Stimulated activated CD4-positive, alpha-beta T cell treated with anti-CD3 and anti-CD28 coated beads, Interleukin-1b, Interleukin-23, amount 100 ng/mL, for 4 hours (primary cell): ENCODE measurements at places on chromosomes 1 and 21.

GRCh38 chr1:230814949-230815692 lies 53.2 kb downstream of the C1orf198 start:
- no peak for DNase-seq

DNA sequence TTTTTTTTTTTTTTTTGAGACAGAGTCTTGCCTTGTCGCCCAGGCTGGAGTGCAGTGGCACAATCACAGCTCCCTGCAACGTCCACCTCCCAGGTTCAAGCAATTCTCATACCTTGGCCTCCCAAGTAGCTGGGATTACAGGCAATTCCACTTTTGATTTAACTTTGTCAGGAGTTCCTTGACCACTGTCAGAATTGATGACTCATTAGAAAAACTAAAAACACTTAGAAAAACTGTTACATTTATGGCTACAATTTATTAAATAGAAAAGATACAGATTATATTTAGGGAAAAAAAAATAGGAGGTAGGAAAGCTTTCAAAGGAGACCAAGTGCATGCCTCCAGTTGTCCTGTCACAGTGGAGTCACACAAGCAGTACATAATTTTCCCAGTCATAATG lies 20.0 kb downstream of the ZNF678 start:
- DNase-seq, result no peak

DNA sequence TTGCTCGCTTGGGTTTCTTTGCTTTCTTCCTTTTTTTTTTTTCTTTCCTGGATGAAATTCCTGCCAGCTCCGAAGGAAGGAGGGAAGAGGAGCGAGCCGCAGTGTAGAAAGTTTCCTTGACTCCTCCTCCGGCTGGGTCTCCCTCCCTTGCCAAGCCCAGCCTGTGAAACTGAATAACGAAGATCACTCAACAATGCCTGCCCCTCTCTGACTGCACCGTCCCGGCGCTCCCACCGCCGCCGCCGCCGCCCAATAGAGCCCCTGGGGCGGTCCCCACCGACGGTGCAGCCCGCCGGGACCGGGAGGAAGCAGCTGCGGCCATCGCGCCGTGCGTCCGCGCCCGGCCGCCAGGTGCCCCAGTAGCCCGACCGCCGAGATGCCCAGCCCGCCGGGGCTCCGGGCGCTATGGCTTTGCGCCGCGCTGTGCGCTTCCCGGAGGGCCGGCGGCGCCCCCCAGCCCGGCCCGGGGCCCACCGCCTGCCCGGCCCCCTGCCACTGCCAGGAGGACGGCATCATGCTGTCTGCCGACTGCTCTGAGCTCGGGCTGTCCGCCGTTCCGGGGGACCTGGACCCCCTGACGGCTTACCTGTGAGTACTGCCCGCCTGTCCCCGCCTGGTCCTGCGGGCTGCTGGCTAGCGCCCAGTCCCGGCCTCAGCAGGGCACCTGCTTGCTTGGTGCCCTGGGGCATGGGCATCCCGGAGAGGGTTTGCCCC lies at the start of gene LGR6:
Gene LGR6 (plus strand): TSS at position 186 of the 714 bp plus-strand sequence. CDS start 191 bp downstream, at position 377.
- DNase-seq, result no peak

- peak; percentile 14 for DNase-seq
Measured at GRCh38 chr1:180155182-180155682, 563 bp downstream of the QSOX1 start.

DNA sequence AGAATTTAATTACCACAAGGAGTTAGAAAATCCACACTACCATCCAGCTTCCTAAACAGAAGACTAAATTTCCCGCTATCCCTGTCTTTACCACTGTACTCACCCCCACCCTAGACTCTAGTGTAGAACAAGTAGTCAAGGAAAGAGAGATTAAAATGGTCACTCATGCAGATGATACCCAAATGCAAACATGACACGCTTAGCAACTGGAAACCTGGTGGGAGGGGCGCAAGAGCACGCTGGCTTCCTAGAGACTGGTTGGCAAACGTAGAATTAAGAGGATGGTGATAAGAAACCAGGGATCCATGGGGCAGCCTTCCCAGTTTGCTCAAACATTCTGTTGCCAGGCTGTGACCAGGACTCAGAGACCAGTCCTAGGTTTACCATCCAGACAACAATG lies 9.9 kb upstream of the LDLRAD1 start:
- no peak for DNase-seq

DNA sequence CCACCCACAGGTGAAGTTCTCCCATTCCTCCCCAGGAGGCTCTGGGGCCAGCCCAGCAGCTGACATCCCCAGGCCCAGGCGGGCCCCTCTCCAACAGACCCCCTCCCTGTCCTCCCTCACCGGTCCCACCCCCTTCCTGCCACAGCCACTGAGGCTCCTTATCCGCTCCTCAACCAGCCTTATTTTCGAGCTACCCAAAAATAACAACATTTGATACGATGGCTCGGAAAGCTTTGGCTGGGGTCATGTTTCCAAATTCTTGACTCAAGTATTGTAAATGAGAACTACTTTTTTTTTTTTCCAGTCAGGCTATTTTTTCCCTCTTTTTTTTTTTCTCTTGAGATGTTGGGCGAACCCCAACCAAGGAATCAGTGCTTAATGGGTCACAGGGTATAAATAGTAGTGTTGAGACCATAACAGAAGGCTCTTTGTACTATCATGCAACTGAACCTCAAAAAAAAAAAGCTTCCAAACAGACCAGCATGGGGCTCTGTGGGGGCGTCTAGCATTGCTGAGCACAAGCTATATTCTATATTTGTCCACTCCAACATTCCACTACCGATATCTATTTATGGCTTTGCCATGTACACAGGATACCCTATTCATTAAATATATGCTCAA lies 27.2 kb downstream of the IRF2BP2 start:
- DNase-seq, result no peak

DNA sequence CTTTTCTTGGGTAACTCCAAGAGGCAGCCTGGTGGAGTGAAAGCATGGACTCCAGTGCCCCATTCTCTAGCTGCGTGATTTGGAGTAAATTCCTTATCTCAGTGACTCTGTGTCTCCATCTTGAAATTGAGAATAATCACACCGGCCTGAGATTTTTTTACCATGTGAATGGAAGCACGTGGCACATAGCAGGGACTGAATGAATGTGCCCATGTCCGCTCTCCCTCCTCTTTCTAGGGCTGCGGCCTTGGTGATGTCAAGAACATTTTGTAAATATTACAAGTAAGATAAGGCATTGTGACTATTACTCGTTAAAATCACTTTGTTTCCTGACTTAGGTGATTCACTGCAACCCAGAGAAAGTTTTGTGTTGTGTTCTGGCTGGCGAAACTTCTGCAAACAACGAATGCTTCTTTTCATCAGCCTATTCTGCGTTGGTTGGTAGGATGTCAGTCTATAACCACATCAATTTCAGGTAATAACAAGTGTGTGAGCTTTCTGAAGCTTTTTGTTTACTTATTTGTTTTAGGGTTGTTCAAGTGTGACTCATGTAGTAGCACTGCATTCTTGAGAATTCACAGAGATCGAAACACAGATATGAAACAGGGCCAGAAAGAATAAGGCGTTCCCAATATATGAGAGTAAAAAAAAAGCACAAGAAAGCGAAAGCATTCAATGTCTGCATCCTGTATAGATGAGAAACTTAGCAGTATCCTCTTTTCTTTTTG lies 135.7 kb upstream of the SLC45A1 start:
- DNase-seq, result no peak
